ENCODE measurements at places on chromosomes 5 and 9.

DNA sequence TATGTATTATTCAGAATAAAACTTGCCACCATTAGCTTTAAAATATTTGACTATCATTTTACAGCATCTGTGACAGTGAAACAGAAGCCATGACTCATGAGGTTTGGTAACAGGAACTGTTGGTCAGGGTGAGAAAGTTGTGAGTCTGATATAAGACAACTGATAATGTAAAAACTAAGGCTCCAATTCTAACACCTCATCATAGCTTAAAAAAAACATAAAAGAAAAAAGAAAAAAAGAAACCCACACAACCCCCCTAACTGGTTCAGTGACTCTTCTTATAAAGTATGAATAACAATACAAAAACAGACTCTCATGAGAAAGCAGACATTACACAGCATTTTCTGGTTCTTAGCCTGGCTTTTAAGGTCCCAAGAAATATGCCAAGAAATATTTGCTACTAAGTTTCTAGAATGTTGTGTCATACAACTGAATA, 85.8 kb downstream of the MRPS27 start:
- no peak for DNase-seq

DNA sequence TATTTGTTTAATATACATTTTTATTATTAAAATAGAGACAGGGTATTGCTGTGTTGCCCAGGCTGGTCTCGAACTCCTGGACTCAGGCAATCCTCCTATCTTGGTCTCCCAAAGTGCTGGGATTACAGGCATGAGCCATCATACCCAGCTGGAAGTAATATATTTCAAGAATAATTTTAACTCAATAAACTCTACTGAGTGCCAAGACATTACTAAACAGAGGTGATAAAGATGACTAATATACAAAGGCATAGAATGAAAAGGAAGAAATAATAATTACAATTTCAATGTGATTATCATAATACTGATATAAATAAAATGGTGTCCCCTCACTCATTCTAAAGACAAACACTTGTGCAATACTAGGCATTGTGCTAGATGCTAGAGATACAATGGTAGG, 13.9 kb downstream of the GOLPH3 start:
- DNase-seq, result no peak

DNA sequence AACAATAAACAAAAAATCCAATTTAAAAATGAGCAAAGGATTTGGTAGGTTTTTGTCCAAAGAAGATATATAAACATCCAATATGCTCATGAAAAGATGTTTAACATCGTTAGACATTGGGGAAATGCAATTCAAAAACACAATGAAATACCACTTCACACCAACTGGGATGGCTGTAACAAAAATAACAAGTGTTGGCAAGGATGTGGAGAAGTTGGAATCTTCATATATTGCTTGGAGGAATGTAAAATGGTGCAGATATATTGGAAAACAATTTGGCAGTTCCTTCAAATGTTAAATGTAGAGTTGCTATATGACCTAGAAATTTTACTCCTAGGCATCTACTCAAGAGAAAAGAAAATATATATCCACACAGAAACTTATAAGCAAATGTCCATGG, 224.3 kb downstream of the AUH start:
- no peak for DNase-seq

DNA sequence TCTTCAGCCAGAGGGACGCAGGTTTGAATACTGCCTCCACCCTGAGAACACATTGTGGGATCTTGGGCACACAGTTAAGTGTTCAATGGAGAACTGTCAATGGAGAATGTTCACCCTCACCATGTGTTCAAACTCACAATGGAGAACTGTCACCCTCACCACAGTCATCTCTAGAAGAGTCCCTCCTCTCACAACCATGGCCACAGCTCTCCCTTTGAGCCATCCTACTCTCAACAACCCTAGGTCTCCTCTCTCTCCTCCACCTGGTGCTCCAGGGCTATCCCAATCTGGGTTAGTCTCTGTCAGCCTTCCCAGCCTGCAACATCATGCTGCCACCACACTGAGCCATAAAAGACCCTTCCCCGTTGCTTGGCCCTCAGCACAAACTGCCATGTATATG, 36.3 kb upstream of the HAND1 start:
- no peak for DNase-seq

GRCh38 chr5:64838803-64839202, 70.1 kb downstream of the CWC27 start:
- DNase-seq, result no peak

DNA sequence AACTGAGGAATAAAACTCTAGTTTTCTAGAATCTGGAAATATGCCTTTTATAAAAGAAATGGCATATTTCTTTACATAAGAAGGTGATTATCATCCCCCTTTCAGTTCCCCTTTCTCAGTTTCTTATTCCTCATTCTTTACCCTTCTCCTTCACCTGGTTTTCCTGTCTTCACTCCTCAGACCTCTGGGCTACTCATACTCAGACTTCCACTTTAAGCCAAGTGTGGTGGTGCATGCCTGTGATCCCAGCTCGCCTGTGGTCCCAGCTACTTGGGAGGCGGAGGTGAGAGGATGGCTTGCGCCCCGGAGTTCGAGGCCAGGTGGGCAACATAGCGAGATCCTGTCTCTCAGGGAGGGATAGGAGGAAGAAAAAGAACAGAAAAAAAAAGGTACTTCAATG, 57.2 kb downstream of the RANBP6 start:
- no peak for DNase-seq

DNA sequence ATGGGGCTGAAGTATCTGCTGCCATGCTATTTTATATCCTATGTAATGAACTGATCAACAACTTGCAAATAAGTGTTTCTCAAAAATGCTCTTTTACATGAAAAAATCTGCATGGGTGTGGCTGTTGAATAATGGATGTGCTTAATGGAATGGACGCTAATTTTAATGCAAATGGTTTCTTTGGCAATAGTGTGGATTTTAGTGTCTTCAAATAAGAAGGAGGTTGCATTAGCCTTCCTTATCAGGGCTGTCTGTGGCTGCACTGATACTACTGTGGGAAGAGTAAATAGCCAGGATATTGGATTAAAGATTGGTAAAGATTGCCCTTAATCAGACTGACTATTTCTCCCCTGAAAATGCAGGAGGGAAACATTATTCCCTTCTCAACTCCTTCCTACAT, 121.9 kb upstream of the STK32A start:
- no peak for DNase-seq

DNA sequence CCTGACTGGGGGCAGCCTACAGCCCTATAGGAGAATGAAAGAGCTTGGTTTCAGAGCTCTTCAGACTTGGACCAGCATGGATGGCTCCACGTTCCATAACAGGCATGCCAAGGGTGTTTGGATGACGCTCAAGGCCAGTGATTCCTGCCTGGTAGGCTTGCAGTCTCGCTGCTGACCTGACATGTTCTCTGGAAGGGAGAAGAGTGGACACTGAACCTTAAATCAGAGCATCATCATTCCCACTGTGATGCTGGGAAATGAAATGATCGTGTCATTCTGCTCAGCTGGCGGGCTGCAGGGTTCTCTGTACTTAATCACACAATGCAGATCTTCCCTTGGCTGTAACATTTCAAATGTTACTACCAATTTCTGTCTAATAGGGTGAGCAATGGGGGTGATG, 57.0 kb downstream of the CFAP90 start:
- no peak for DNase-seq

DNA sequence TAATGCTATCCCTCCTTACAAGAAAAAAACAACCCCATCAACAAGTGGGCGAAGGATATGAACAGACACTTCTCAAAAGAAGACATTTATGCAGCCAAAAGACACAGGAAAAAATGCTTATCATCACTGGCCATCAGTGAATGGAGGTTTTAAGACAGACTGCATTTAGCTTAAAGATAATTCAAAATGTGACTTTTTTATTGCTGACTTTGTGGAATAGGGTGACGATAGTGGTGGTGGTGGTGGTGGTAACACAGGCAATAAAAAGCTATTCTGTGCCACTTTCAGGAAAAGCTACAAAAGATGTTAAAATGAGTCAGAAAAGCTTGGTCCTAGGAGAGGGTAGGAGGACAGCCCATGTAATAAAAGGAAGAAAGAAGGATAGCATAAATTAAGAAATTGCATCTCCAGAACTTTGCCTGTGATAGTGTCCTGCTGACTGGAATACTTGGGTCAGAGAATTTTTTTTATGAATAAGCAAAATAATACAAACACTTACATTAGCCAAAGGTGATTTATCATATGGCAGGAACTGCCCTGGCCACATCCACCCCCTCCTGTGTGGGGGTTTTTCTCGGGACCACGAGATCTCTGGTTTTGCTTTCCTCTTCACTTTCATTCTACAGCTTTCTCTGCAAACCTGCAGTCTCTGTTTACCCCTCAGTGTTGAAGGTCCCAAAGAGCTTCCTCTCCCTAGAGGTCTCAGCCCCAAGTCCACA, 186.7 kb downstream of the DRD1 start:
- DNase-seq, result no peak

GRCh38 chr5:106376522-106376921, 1294.2 kb downstream of the EFNA5 start:
- DNase-seq, result no peak

- no peak for DNase-seq
Observed at GRCh38 chr5:120124961-120125360, 339.1 kb upstream of the PRR16 start.

DNA sequence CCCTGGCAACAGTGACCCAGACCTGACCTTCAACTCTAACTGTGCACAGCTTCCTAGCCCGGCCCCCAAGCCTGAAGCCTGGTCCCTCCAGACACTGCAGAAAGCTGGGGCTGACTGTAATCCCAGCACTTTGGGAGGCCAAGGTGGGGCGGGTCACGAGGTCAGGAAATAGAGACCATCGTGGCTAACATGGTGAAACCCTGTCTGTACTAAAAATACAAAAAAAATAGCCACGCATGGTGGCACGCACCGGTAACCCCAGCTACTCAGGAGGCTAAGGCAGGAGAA, 35.9 kb downstream of the ADAMTS2 start:
- DNase-seq, result no peak
